ENCODE measurements at places on chromosomes 16 and 17.
A peak's percentile ranks its signal among the peaks of the same experiment; 100 is the strongest.

- peak; percentile 73 for DNase-seq
These were observed 58.5 kb downstream of the TMEM235 start for GRCh38 chr17:78289802-78290363.

GRCh38 chr16:1050516-1050915, 22.0 kb upstream of the SSTR5 start:
- no peak for DNase-seq

- DNase-seq: no peak
These were observed 27.4 kb downstream of the KIAA0513 start for GRCh38 chr16:85054948-85055492.

DNA sequence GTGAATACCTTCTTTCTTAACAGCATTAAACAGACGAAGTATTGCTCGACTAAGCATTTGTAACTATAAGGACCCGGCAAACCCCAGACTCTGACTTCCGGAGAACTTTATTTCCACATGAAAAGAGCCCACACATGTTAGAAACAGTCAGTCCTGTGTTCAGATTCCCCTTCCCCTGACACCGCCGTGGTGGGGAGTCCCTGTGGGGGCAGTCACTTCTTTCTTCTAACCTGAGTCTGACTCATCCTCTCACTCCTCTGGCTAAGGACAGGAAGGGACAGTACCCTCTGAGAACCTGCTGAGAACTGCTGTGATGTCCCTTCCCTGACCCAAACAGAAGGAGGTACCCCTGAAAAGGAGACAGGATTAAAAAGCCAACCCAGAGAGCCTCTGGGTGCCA, 165.1 kb downstream of the XYLT1 start:
- DNase-seq: peak; percentile 15

DNA sequence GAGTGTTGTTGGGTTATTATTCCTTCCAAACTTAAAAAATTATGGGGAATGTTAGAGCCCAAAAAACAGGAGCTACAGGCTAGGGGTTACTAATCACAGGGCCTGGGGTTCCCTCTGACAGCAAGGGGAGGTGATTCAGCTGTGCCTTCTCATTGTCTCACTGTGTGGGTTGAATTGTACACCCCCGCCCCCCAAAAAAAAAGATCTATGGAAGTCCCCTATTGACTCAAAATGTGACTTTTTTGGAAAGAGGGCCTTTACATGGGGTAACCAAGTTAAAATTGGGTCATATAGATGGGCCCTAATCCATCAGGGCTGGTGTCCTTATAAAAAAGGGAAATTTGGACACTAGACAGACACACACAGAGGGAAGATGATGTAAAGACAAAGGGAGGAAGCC, 190.2 kb downstream of the SOX9 start:
- DNase-seq: no peak
